ENCODE measurements at places on chromosomes 6 and 20. TPM values are rescaled to one million over a fixed set of nuclear protein-coding genes. Genes with fewer than 3 reads are reported as not detected.

TMEM200A gene
- 3.7 TPM for total RNA-seq

LHFPL5 gene
- not detected for total RNA-seq

DYNLRB1 gene
- 30.6 TPM for total RNA-seq

SNRNP48 gene
- 12.7 TPM for total RNA-seq

LCA5 gene
- total RNA-seq, result 8.3 TPM

NKX2-2 gene
- not detected for total RNA-seq

TRDN gene
- not detected for total RNA-seq

PGC gene
- not detected for total RNA-seq

DEFB124 gene
- not detected for total RNA-seq

RAMACL gene
- 0.75 TPM for total RNA-seq

UST gene
- total RNA-seq, result 0.87 TPM

OR2W1 gene
- not detected for total RNA-seq

SMLR1 gene
- not detected for total RNA-seq

NELFCD gene
- 107 TPM for total RNA-seq

KCNQ5 gene
- 0.35 TPM for total RNA-seq

ADGRB3 gene
- total RNA-seq, result under 0.01 TPM

KHDC1 gene
- total RNA-seq, result 2.9 TPM

SLC32A1 gene
- not detected for total RNA-seq

ALDH5A1 gene
- 3.8 TPM for total RNA-seq

ARFGEF3 gene
- 8.7 TPM for total RNA-seq

TTBK1 gene
- 0.10 TPM for total RNA-seq

OPRM1 gene
- total RNA-seq, result not detected

SAPCD1 gene
- total RNA-seq, result 0.69 TPM

FAM184A gene
- total RNA-seq, result 0.99 TPM

NHLRC1 gene
- total RNA-seq, result 3.3 TPM

IPCEF1 gene
- 1.7 TPM for total RNA-seq

PPP1R16B gene
- 0.15 TPM for total RNA-seq

SNAI1 gene
- 2.7 TPM for total RNA-seq

PHACTR3 gene
- 1.6 TPM for total RNA-seq

HLA-DPA1 gene
- total RNA-seq, result 7.0 TPM

LBP gene
- total RNA-seq, result 0.35 TPM

MUC22 gene
- not detected for total RNA-seq

EPPIN gene
- total RNA-seq, result not detected

PRL gene
- not detected for total RNA-seq

MRPS26 gene
- 31.2 TPM for total RNA-seq

ERVFRD-1 gene
- not detected for total RNA-seq

HLA-DRB1 gene
- total RNA-seq, result 0.99 TPM

SNAP91 gene
- total RNA-seq, result 0.10 TPM

CLDN20 gene
- total RNA-seq, result not detected

MCCD1 gene
- 0.15 TPM for total RNA-seq

PDE10A gene
- total RNA-seq, result 52.1 TPM

FYN gene
- 39.4 TPM for total RNA-seq

SYNCRIP gene
- total RNA-seq, result 79.4 TPM

C20orf202 gene
- not detected for total RNA-seq

FAXC gene
- 8.1 TPM for total RNA-seq

TAGAP gene
- 0.05 TPM for total RNA-seq

SMPDL3A gene
- total RNA-seq, result 9.6 TPM

ZC3H12D gene
- total RNA-seq, result 0.15 TPM

OR5V1 gene
- not detected for total RNA-seq

CAP2 gene
- total RNA-seq, result 7.3 TPM

ANGPT4 gene
- total RNA-seq, result not detected

RBM24 gene
- 3.1 TPM for total RNA-seq

DEFB132 gene
- not detected for total RNA-seq

SLCO4A1 gene
- 30.7 TPM for total RNA-seq

CGA gene
- total RNA-seq, result not detected

Data from renal cortical epithelial cell (primary cell).